8988T (cell line): ENCODE measurements at places on chromosomes 16 and 17.

- no peak for DNase-seq
Observed at GRCh38 chr16:85112364-85112763, at the start of gene CIBAR2. CIBAR2 (minus strand) TSS chr16:85112472; CDS start chr16:85112352, 120 bp downstream.

- no peak for DNase-seq
Observed at GRCh38 chr16:79932572-79932971, 332.0 kb upstream of the MAF start.

DNA sequence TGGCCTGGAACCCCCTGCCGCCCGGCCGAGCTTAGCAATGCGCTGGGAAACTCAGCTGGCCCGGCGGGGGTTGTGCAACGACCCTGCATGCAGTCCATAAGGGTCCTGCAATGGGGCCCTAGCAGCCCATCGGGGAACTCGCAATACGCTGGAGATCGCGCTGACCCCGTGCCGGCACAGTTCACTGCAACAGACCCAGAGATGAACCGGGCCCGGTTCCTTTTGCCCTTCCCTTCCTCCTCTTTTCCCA, 375 bp downstream of the SLC25A11 start:
- DNase-seq: no peak

DNA sequence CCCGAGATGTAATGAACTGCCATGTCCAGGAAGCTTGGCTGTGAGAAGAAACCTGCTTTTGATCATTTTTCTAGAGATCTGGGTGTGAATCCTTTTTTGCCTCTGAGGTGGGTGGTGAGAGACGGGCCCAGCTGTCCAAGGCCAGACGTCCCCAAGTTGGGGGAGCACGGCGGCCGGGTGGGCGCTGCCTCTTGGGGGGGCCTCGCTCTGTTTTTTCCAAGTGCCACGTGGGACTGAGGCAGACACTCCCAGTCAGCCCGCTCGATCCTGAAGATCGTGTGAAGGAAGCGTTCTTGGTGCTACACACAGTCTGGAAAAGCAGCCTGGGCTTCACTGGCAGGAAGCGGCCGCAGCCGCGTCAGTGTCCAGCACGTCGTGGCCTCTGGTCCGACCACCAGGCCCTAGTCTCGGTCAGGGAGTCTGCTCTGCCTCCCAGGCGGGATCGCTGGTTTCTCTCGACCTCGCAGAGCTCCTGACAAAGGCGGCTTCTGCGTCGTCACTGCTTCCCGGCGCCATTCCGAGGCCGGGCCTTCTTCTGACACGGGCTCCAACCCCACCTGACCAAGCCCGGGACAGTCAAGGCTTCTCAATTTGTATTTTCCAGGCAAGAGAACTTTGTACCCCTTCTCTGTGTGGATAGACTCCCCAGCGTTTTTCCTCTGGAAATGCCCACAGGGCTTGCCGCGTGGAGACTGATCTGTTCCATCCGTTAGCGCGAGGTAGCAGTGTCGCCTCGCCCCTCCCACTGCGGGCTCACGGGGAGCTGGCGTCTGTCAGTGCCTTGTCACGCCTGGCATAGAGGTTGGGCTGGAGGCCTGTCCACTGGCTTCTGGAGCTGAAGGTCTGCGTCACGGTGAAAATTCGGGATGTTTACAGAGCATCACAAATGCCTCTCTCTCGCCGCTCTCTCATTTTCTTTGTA, 12.4 kb downstream of the PRSS27 start:
- no peak for DNase-seq

DNA sequence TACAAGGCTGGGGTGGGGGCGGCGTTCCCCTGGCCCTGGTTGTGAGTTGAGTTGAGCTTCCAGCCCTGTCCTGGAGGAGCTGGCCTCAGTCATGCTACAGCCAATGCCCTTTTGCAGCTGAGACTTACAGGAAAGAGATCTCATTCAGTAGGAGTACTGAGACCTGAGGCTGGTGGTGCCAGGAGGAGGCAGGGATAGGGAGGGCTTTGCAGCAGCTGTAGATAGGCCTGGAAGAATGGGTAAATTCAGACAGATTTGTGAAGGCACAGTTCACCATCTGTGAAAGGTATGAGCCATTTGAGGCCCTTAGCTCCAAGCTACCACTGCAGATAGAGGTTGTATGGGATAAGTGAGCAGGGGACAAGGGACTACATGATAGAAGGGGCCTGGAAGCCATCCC, 5.6 kb downstream of the STX4 start:
- no peak for DNase-seq
